Natural killer cell (primary cell): ENCODE measurements at places on chromosomes 1 and 21. TPM values are rescaled to one million over a fixed set of nuclear protein-coding genes. Genes with fewer than 3 reads are reported as not detected.

DNA sequence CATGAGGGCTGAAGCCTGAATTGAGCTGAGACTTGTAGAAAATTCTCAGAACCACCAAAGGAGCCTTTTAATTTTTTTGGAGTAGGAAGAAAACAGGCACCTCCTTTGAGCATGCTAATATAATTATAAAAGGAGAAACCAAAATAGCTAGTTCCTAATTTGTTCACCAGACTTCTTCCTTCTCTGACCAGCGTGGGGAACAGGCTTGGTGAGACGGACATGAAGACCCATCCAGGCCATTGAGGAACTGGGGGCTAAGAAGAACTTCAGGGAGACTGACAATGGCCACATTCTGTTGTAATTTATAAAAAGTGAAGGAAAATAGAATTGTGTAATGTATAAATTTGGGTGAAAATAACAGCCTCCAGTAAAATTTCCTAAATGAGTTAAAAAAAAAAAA is 62.6 kb downstream of the MAN1C1 start:
- H3K4me3 ChIP-seq, result no peak overlapping the region
- no peaks in the 10 kb centered on the region for H3K36me3 ChIP-seq
- no peak overlapping the region for H3K27ac ChIP-seq
- H3K4me1 ChIP-seq, result peaks cover 30% of the 10 kb centered on the region
- H3K27me3 ChIP-seq, result no peaks in the 10 kb centered on the region

DNA sequence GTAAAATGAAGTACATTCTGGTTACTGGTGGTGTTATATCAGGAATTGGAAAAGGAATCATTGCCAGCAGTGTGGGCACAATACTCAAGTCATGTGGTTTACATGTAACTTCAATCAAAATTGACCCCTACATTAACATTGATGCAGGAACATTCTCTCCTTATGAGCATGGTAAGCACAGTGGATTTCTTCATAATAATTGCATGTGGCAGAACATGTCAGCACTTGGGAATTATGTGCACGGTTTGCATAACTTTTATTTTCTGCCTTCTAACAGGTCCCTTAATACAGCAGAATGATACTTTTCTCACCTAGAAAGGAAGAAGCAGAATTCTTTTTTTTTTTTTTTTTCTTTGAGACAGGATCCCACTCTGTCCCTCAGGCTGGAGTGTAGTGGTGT is 3.8 kb downstream of the CTPS1 start:
- H3K4me3 ChIP-seq, result no peak overlapping the region
- H3K27ac ChIP-seq, result no peak overlapping the region
- H3K27me3 ChIP-seq, result no peaks in the 10 kb centered on the region
- peaks cover 17% of the 10 kb centered on the region for H3K4me1 ChIP-seq
- H3K36me3 ChIP-seq, result peaks cover 43% of the 10 kb centered on the region
- DNase-seq, result no peak

The LAMB3 gene
- 1.2 TPM for total RNA-seq

GRCh38 chr1:157404614-157405013 is 147.7 kb downstream of the FCRL5 start:
- H3K4me1 ChIP-seq, result peaks cover 42% of the 10 kb centered on the region
- H3K4me3 ChIP-seq, result no peak overlapping the region
- peak overlapping the region; percentile 76 for H3K27ac ChIP-seq
- no peaks in the 10 kb centered on the region for H3K36me3 ChIP-seq

GRCh38 chr1:179021873-179022272 is 3.8 kb upstream of the FAM20B start:
- DNase-seq, result no peak
- H3K4me3 ChIP-seq, result no peak overlapping the region
- peaks cover 10% of the 10 kb centered on the region for H3K4me1 ChIP-seq
- no peaks in the 10 kb centered on the region for H3K36me3 ChIP-seq
- H3K27me3 ChIP-seq, result no peaks in the 10 kb centered on the region

The SRSF10 gene
- 237 TPM for total RNA-seq

The OR2G6 gene
- not detected for total RNA-seq

DNA sequence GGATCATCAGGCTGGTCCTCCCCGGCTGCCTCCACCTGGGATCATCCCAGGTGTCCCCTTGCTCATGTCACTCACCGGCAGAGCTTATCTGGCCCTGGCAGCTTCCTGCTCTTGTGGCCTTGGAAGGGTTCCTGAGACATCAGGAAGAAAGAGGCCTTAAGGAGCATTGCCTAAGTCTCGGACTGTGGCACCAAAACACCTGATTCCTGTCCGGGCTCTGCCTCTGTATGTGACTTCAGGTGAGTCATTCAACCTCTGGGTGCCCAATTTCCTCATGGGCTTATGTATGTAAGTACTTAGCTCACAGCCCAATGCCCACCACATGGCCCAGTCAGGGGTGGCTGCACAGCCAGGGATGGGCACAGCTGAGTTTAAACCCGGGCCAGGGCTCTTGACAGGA is 255.9 kb upstream of the VAMP3 start:
- no peaks in the 10 kb centered on the region for H3K4me1 ChIP-seq
- no peaks in the 10 kb centered on the region for H3K36me3 ChIP-seq
- H3K27ac ChIP-seq, result no peak overlapping the region
- no peaks in the 10 kb centered on the region for H3K27me3 ChIP-seq
- no peak overlapping the region for H3K4me3 ChIP-seq

GRCh38 chr1:117654493-117655219 is 48.8 kb downstream of the TENT5C start:
- no peaks in the 10 kb centered on the region for H3K36me3 ChIP-seq
- peak overlapping the region; percentile 80 for H3K27ac ChIP-seq
- H3K4me1 ChIP-seq, result peaks cover 84% of the 10 kb centered on the region
- H3K4me3 ChIP-seq, result no peak overlapping the region
- DNase-seq, result no peak
- H3K27me3 ChIP-seq, result no peaks in the 10 kb centered on the region

DNA sequence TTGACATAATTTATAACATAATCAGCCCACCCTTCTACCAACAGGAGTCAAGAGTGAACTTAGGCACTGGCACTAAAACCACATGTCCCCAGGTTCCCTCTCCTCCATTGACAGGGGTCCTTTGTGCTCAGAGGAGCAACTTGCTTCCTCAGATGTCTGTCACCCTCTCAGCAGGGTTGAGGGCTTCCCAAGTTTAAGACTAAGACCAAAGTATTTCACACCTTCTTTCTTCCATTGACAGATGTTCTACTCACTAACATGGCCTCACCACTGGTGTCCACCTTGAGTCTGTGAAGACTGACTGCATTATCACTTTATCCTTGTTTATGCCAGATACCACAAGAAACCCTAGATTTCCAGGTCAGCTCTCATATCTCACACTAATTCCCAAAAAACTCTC is 56.5 kb downstream of the CCDC18 start:
- no peak overlapping the region for H3K4me3 ChIP-seq
- no peaks in the 10 kb centered on the region for H3K36me3 ChIP-seq
- no peaks in the 10 kb centered on the region for H3K4me1 ChIP-seq
- H3K27ac ChIP-seq, result no peak overlapping the region
- no peak for DNase-seq
- no peaks in the 10 kb centered on the region for H3K27me3 ChIP-seq

The BRINP3 gene
- total RNA-seq, result not detected

DNA sequence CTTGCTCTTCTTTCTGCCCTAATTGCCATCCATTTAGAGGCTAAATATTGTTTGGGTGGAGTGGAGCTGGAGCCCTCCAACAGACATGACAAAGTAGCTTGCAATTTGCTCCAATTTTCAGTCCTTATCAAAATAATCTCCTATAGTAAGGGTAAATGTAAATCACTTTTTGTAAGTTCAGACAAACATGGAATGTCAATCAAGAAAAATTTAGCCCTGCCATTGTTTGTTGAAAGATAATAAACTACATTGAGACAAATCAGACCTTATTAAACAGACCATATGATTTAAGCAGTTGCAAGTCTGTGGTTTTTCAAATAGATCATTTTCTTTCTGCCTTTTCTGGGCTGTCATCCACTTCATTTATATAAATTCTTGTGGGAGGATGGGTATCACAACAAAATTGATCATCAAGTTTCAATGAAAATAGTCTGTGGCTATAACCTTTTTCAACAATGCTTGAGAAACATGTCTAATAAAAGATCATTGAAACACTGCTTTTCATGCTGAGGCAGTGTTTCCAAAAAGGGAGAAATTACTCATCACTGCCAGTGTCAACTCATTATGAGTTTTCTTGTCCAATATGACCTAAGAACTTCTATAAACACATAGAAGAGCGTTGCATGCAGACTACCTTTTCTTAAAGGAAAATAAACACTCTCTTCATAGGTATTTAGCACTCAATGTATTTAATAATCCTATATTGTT is 1152.0 kb upstream of the B3GALT2 start:
- H3K36me3 ChIP-seq, result no peaks in the 10 kb centered on the region
- no peak overlapping the region for H3K4me3 ChIP-seq
- no peak overlapping the region for H3K27ac ChIP-seq
- no peaks in the 10 kb centered on the region for H3K27me3 ChIP-seq
- H3K4me1 ChIP-seq, result no peaks in the 10 kb centered on the region

The TRIM17 gene
- 8.0 TPM for total RNA-seq

DNA sequence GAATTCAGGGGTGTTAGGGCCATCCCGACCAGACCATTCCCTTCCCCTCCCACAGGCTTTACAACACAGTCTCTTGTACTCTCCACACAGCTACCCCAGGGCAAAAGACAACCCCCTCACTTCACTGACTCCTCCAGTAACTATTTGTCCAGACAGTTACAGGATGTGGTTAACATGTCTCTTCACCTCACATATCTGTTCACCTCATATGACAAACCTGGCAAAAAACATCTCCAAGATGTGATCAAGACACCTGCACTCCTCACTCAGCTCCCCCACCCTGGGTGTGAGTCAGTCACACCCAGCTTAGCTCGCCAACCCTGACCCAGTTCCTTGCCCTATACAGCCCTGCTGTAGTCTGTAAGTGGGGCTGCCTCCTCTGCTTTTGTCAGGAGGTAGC is 490.5 kb upstream of the CHRM3 start:
- H3K27ac ChIP-seq, result no peak overlapping the region
- no peaks in the 10 kb centered on the region for H3K4me1 ChIP-seq
- H3K27me3 ChIP-seq, result no peaks in the 10 kb centered on the region
- H3K4me3 ChIP-seq, result no peak overlapping the region

GRCh38 chr1:99978218-99978617 is 8.4 kb downstream of the SLC35A3 start:
- no peak overlapping the region for H3K27ac ChIP-seq
- H3K4me1 ChIP-seq, result no peaks in the 10 kb centered on the region
- H3K4me3 ChIP-seq, result no peak overlapping the region
- DNase-seq, result no peak

DNA sequence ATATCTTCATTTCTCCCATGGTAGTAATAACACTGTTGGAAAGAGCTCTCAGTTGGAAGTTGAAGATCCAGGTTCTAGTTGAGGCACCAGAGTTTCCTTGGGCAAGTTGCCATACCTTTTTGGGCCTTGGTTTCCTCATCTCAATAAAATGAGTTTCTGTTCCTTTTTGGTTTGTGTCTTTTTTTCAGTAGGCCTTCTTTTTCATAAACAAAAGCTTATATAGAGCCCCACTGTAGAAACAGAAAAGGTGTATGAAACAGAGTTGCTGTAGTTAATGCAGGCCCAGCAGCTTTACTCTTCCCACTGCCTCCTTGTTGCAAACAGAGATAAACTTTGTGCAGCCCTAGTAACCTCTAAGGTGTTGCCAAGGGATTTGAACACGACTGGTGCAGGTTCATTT is 41.7 kb downstream of the WNT4 start:
- no peak for DNase-seq
- peaks cover 39% of the 10 kb centered on the region for H3K36me3 ChIP-seq
- H3K4me1 ChIP-seq, result peaks cover 17% of the 10 kb centered on the region
- no peaks in the 10 kb centered on the region for H3K27me3 ChIP-seq
- no peak overlapping the region for H3K27ac ChIP-seq

DNA sequence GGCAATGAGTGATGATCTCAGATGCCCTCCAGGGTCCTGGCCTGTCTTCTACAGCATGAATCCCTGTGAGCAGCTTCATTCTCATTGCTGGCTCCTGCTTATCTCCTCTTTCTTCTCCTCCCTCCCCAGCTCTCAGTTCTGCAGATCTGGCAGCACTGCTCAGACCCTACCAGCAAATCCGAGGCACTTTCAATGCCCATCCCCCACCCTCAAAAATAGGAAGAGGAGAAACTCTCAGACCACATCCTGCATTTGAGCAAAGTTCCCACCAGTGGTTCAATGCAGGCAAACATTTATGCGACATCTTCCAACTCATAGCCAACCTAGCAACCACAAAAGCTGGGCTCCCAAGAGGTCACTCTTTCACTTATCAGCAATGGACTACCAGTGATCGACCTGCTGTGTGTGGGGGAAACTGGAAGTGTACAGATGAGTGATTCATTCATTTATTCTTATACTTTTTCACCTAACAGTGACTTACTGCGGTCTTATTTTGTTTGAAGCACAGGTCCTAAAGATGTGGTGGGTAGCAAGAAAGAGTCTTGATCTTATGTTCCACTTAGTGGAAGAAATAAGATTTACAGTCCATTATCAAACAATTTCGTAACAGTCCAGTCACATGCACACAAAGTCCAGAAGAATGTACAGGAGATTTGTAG is 5.8 kb upstream of the CHI3L2 start:
- peaks cover 87% of the 10 kb centered on the region for H3K4me1 ChIP-seq
- H3K27me3 ChIP-seq, result no peaks in the 10 kb centered on the region
- H3K36me3 ChIP-seq, result no peaks in the 10 kb centered on the region
- DNase-seq, result no peak
- no peak overlapping the region for H3K4me3 ChIP-seq
- peak overlapping the region; percentile 80 for H3K27ac ChIP-seq

- no peaks in the 10 kb centered on the region for H3K27me3 ChIP-seq
- no peak overlapping the region for H3K27ac ChIP-seq
- DNase-seq, result no peak
- no peaks in the 10 kb centered on the region for H3K36me3 ChIP-seq
Observed at GRCh38 chr1:151134396-151134795, 12.0 kb downstream of the SEMA6C start.

- no peaks in the 10 kb centered on the region for H3K36me3 ChIP-seq
- no peak for DNase-seq
- H3K4me3 ChIP-seq, result no peak overlapping the region
- no peak overlapping the region for H3K27ac ChIP-seq
- no peaks in the 10 kb centered on the region for H3K27me3 ChIP-seq
Observed at GRCh38 chr1:210741564-210741963, 392.4 kb downstream of the KCNH1 start.

The IL24 gene
- not detected for total RNA-seq

- H3K27me3 ChIP-seq, result peaks cover 3% of the 10 kb centered on the region
- DNase-seq, result peak; percentile 17
- H3K4me3 ChIP-seq, result peak overlapping the region; percentile 71
- H3K27ac ChIP-seq, result peak overlapping the region; percentile 79
- H3K4me1 ChIP-seq, result peaks cover 13% of the 10 kb centered on the region
- peaks cover 21% of the 10 kb centered on the region for H3K36me3 ChIP-seq
Observed at GRCh38 chr1:84479998-84480397, 932 bp downstream of the RPF1 start.

The PTPRC gene
- total RNA-seq, result 1,142 TPM

GRCh38 chr1:21261551-21262292 is 28.5 kb downstream of the ECE1 start:
- no peaks in the 10 kb centered on the region for H3K27me3 ChIP-seq
- no peak overlapping the region for H3K4me3 ChIP-seq
- H3K4me1 ChIP-seq, result peaks cover 12% of the 10 kb centered on the region
- DNase-seq, result no peak
- H3K27ac ChIP-seq, result no peak overlapping the region

DNA sequence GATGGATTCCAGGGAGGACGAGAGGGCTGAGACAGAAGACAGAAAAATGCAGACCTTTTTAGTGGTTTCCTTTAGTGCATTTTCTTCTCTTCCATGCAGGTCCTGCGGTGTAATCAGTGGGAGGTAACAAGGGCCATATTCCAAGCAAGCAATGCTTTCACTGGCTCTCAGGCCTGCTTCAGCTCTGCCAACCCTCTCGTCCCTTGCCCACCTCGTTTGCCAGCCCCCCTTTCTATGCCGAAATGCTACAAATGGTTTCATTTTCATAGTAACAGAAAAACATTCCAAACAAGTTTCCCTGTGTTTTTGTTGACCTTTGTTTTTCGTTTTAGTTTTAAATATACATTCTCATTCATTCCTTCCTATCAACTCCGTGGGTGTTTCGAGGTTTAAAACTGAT is 443.1 kb downstream of the TTLL7 start:
- no peaks in the 10 kb centered on the region for H3K36me3 ChIP-seq
- H3K4me1 ChIP-seq, result no peaks in the 10 kb centered on the region
- no peak overlapping the region for H3K27ac ChIP-seq
- no peaks in the 10 kb centered on the region for H3K27me3 ChIP-seq
